H4 (cell line): ENCODE measurements at places on chromosomes 2 and 18.

DNA sequence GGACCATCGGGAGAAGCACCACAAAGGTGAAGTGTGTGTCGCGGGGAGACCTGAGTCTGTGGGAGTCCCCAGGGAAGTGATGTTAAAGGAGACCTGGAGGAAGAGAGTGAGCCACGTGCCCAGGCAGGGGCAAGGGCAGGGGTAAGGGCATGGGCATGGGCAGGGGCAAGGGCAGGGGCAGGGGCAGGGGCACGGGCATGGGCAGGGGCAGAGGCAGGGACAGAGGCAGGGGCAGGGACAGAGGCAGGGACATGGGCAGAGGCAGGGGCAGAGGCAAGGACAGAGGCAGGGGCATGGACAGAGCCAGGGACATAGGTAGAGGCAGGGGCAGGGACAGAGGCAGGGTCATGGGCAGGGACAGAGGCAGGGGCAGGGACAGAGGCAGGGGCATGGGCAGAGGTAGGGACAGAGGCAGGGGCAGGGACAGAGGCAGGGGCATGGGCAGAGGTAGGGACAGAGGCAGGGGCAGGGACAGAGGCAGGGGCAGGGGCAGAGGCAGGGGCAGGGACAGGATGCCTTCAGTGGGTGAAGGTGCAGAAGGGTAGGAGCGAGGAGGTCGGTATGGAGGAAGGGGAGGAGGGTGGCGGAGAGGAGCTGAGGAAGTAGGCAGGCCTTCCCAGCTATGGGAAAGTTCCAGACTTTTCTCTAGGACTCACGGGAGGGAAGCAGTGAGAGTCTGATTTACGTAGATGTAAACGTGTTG lies 33.3 kb downstream of the NTSR2 start:
- no peak for DNase-seq

GRCh38 chr2:153096272-153096671 lies 377.9 kb downstream of the ARL6IP6 start:
- DNase-seq, result no peak

DNA sequence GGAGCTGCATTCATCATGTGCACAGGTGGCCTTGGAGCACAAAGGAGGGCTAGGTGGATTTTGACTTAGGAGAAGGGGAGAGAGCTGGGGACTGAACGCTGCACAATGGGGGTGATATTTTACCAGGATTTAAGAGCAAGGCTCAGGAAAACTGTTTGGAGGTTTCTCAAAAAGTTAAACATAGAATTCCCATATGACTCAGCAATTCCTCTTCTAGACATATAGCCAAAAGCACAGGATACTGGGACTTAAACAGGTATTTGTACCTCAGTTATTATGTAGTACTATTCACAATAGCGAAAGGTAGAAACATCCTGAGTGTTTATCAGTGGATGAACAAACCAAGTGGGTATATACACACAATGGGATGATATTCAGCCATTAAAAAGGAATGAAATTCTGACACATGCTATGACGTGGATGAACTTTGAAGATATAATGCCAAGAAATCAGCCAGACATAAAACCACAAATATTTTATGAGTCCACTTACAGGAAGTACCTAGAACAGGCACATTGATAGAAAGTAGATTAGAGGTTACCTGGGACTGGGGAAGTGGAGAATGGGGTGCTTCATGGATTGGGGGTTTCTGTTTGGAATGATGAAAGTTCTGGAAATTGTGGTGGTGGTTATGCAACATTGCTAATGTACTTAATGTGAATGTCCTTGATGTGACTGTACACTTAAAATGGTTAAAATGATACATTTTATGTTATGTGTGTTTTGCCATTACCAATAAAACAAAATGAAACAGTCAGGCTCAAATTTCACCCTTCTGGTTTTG lies 216.9 kb downstream of the HAUS1 start:
- DNase-seq, result peak; percentile 71

GRCh38 chr18:71040161-71040560 lies 751.3 kb downstream of the SOCS6 start:
- no peak for DNase-seq

GRCh38 chr18:75173125-75173432 lies 35.9 kb downstream of the PTGR3 start:
- no peak for DNase-seq

GRCh38 chr2:6312367-6312766 lies 553.3 kb downstream of the CMPK2 start:
- DNase-seq, result no peak

- DNase-seq, result no peak
Measured at GRCh38 chr2:73503992-73504570, 118.4 kb downstream of the ALMS1 start.

GRCh38 chr2:73852020-73852419 lies 23.3 kb downstream of the STAMBP start:
- no peak for DNase-seq

DNA sequence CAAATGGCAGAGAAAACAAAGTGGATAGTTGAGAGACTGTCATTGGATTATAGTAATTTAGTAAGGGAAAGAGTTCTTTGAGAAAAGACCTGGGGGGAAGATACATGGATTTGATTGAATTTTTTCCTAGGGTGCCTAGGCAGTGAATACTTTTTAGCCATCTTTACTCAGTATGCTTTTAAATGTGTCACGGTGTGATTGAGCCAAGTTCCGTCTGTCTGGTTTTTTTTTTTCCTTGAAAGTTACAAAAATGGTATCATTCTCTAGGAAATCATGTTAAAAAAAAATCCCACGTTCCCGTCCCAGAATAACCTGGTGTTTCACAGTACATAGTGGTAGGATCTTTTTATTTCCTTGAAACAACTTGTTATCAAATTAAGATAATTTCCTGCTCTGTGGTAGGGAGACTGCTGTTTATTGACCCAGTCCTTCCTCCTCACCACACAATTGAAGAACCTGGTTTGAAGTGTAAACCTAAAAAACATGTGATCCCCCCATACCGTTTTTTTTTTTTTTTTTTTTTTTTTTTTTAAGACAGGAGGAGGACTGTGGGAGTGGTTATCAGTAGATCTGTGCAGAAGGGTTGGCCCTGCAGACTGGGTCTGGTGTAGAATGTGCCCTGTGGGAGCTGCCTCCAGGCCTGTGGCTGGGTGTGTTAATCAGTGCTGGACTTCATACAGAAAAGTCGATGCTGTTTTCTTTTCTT lies 55.1 kb downstream of the DGKD start:
- DNase-seq, result peak; percentile 39

DNA sequence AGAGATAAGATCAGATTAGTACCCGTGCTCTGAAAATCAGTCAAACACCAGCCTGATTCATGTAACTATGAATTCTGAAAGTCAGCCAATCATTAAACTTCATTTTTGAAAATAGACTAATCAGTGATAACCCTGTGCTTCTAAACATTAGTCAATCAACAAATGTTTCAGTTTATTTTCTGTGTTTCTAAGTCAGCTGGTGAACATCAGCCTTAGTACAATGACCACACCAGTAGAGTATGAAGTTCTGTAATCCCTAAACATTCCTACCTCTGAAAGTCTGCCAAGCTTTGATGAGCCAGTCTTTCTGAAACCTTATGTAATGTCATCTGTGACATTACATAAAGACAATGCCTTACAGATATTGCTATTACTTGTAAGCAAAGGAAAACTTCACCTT lies 807.4 kb upstream of the CRIM1 start:
- DNase-seq, result no peak

GRCh38 chr18:67280486-67281242 lies 235.9 kb downstream of the DSEL start:
- no peak for DNase-seq

GRCh38 chr18:48558248-48558647 lies 19.4 kb downstream of the CTIF start:
- DNase-seq, result no peak

DNA sequence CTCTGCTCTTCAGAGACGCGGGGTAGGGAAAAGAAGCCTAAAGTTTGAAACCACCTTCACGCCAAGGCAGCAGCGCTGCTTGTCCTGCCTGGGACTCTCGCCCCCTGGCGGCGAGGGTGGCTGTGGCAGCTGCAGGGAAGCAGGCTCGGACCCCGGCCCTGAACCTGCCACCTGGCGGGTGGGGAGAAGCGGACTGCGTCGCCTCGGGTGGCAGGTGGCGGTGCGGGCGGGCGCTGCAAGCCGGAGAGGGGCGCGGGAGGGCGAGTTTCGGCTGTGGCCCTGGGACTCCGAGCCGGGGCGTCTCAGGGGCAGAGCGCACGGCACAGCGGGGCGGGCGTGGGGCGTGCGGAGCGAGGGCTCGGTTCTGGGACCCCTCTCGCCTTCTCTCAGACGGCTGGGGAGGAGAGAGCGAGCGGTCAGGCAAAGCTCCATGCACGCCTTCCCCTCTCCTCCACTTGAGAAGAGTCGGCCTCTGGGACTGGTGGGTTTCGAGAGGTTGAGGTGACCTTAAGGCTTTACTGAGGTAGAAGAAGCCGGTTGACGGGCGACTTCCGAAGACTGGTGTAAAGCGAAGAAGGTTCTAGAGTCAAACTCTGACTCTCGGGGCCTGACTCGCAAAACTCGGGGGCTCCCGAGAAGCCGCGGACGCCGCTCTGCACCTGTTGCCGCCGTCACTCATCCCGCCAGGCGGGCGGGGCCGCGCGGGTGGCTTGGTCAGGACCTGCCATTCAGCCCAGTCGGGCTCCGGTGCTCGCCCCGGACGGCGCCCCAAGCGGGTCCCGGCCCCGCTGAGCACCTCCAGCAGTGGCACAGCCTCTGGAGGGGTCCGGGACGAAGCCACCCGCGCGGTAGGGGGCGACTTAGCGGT lies 1.1 kb upstream of the BOLL start:
- DNase-seq, result no peak

DNA sequence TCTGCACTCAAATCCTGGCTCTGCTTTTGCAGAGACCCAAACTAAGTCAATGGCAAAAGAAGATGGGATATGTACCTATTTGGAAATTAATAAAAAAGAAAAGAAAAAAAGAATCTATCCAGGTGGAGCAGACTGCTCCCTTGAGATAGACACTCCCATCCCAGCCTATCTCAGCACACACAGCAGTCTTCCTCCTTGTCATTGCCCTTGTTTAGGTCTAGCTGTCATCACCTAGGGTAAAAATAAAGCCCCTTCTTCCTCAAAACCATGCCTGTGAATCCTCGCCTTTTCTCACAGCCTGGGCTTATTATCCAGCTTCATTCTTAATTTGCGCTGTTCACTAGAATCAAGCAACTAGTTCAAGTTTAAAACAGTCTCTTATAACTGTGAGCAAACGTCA lies 30.7 kb upstream of the ACSL3 start:
- no peak for DNase-seq

DNA sequence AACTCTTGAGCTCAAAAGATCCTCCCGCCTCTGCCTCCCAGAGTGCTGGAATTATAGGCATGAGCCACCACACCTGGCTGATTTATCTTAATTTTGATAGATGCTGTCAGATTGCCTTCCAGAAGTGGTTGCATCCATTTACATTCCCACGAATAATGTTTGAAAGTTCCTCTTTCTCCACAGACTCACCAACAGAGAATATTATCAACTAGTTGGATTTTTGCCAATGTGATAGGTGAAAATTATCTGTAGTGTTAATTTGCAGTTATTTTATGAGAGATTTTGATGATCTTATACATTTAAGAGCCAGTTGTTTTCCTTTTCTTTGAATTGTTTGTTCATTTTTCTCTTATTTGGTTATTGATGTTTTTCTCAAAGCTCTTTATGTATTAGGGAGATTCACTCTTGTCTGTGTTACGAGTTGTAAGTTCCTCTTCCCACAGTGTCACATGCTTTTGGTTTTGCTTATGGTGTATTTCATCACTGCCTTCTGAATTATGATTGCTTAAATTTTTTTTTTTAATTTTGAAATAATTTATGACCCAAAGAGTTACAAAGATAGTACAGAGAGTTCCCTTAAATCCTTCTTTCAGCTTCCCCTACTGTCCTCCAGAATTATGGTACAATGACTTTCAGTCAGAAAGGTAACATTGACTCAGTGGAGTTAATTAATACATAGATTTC lies 20.7 kb upstream of the NT5DC4 start:
- DNase-seq, result no peak

GRCh38 chr18:56576826-56577573 lies 61.4 kb downstream of the TXNL1 start:
- DNase-seq, result no peak

- DNase-seq, result no peak
Measured at GRCh38 chr2:8994386-8994785, 9.1 kb downstream of the MBOAT2 start.

DNA sequence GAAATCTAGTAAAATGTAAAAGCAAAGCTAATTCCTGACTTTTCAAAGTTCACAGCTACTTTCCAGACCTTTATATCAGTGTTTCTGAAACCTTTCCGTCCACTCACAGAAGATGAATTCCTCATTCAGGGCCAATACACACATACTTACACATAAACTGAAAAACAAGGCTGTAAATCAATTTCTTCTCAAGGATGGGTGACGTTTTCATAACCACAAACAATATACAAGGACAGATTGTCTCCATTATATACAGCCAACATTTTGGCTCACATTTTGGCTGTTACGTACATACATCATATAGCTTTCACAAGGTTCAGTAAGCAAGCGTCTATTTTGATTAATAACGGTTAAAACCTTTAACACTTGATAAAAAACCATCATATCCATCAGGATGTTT lies 1.4 kb downstream of the RPRD1A start:
- DNase-seq, result no peak

DNA sequence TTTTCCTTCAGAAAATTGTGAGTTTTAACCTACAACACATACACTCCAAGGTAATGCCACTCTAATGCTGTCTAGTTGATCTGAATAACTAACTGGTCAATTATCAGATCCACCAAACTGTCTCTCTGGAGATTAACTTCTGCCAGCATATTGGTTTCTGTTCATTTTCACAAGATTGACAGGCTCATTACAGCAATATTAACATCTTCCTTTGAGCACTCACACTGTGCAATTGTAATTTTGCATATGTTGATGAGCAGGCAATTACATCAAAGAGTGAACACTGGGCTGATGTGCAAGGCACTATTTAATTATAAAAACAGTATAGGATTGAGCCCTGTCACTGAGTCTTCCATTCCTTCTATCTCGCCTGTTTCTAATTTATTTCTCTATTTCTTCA lies 197.3 kb downstream of the SLC8A1 start:
- DNase-seq, result no peak

DNA sequence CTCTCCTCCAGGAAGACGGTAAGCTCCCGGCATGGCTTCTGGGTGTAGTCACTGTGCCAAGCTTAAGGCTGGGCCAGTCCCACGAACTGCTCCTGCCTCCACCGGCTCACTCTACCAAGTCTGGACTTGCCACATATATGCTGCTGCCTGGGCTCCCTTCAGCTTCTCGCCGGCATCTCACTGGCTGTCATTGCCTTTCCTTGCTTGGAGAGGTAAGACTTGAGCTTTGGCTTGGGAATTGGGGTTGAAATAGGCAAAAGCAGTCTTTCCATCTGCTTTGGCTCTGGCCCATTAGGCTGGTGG lies 481.0 kb downstream of the TGIF1 start:
- no peak for DNase-seq

GRCh38 chr2:240463866-240464481 lies 28.5 kb downstream of the GPC1 start:
- no peak for DNase-seq
